ENCODE measurements at places on chromosomes 13 and 19. TPM values are rescaled to one million over a fixed set of nuclear protein-coding genes. Genes with fewer than 3 reads are reported as not detected.

SERP2 gene
- 12.2 TPM for polyA plus RNA-seq

GRIK5 gene
- polyA plus RNA-seq, result 24.1 TPM

SMIM44 gene
- 0.84 TPM for polyA plus RNA-seq

SIGLEC8 gene
- not detected for polyA plus RNA-seq

ZNF486 gene
- polyA plus RNA-seq, result 19.7 TPM

DNA sequence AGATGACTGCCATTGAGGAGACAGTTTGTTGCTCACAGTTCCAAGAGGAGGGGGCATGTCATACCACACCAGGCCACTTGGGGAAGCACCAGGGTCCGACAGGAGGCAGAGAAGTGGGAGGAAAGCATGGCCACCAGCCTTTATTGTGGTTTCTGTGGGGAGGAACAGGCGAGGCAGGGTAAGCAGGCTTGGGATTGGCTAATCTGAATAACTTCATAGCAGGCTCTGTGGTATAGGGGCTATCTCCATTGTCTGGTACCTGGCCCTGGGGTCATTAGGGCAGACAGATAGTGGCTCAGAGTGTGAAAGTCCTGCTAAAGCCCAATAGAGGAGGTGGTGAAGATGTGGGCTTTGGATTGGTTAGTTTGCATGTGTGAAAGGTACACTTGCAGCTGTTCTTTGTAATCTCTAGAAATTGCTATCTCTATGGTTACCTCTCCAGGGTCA is 35.5 kb downstream of the CBY2 start:
- DNase-seq, result no peak

- DNase-seq, result no peak
Measured at GRCh38 chr13:99058527-99059495, 80.9 kb upstream of the DOCK9 start.

DNA sequence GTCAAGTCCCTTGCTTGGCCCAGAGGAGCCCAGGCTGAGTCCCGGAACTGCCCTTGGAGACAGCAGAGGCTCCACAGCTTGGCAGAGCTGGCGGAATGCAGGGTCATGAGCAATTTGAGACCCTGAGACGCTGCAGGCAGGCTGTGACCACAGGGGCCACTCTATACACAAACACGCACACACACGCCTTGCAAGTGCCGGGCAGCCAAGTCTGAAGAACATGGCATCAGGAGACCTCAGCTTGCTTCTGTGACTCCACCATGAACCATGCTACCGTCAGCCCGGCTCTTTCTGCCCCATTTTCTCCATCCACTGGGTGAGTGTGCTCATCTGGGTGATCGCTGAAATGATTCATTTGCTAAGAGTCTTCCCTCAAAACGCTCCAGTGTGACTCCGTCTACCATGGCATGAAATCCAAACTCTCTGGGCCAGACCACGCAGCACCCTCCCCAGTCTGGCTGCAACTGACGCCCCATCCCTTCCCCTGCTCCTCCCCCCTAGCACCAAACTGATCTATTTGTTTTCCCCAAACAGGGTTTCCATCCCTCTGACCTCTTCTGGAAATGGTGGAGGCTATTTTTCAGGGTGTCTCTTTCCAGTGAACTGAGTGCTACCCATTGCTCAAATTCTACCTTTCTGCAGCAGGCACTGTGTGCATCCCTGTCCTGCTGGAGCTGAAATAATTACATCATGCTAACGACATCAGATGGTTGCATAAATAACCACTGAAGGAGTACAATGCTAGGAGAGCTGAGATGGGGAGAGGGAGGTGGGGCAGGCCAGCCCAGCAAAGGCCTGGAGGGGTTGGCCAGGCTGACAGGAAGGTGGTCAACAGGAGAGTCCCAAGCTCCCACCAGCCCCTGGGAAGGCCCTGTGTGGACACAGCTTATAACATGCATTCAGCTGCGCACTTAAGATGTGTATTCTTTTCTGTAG is 3.1 kb downstream of the CARS2 start:
- peak; percentile 57 for DNase-seq

DNA sequence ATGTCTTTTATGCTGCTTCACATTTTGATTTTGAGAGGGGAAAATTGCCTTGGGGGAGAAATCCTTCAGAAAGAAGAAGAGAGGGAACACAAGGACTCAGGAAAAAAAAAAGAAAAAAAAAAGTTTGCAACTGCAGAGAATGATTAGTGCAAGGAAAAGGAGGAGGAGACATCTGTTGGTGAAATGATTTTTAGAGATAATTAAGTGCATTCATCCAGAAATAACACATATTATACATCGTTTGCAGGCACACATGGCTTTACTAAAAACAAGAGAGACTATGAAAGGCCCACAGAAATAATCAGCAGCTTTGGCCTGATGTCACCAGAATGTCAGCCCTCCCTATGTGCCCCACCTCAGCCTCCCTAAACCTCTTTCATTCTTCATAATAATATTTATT is 1058.2 kb downstream of the PCDH9 start:
- DNase-seq, result no peak

- DNase-seq, result no peak
Measured at GRCh38 chr19:44905437-44906160, at the start of gene APOE. TSS of gene APOE (plus strand) at chr19:44905796. CDS start at chr19:44906625, 829 bp downstream.

DNA sequence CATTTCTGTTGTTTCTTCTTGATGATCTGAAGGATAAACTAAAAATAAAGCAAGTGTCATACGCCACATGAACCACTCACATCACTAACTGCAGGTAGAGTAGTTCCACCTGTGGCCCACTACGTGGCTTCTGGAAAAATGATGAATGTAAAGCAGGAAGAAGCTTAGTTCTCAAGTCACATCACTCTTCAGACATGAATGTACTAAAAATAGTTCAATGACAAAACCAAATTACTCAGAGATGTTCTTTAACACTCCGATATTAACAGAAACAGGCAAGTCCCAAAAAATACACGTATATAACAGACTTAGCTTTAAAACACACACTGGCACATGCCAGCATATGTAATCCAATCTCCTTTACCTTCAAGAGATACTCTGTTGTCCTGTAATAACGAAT is 21.6 kb downstream of the RAB20 start:
- no peak for DNase-seq

GRCh38 chr13:67045357-67045756 is 184.8 kb downstream of the PCDH9 start:
- DNase-seq, result no peak

DNA sequence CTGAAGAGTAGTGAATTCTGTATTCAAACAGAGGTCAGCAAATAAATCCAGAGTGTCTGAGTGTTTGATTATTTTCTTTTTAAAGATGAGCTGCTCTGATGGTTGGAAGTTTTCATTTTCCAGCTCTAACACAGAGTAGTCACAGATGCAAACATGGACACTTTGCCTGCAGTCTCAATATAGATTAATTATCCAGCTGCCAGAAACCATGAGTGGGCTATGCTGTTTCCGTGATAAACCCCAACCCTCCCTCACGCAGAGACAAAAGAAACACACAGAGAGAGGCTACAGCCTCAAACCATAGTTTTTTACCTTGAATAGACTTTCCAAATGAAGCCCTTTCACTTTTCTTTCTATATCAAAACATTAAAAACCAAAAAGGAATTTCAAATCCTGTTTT is 884.7 kb downstream of the DIAPH3 start:
- DNase-seq, result no peak

DNA sequence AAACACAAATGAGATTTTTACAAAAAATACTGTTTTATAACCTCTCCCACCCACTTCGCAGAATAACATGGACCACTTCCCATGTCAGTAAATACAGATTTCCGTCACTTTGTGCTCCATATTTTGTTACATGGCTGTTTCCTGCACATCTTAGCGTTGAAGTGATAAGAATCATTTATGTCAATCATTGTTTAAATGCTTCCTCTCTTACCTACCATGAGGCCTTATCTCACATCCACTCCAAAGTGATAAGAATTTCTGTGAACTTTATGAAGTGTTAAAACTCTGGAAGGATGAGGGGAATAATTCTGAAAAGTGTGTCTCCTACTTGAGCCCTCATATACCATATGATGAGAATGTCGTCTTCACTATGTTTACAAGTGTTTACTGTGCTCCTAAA is 36.6 kb upstream of the IL17D start:
- no peak for DNase-seq

GRCh38 chr19:16324384-16325160 is at the start of gene KLF2:
TSS of gene KLF2 (plus strand) at chr19:16324826. CDS start at chr19:16324924, 98 bp downstream.
- DNase-seq, result peak; percentile 88

- no peak for DNase-seq
Measured at GRCh38 chr19:15316498-15316897, 15.8 kb downstream of the BRD4 start.

DNA sequence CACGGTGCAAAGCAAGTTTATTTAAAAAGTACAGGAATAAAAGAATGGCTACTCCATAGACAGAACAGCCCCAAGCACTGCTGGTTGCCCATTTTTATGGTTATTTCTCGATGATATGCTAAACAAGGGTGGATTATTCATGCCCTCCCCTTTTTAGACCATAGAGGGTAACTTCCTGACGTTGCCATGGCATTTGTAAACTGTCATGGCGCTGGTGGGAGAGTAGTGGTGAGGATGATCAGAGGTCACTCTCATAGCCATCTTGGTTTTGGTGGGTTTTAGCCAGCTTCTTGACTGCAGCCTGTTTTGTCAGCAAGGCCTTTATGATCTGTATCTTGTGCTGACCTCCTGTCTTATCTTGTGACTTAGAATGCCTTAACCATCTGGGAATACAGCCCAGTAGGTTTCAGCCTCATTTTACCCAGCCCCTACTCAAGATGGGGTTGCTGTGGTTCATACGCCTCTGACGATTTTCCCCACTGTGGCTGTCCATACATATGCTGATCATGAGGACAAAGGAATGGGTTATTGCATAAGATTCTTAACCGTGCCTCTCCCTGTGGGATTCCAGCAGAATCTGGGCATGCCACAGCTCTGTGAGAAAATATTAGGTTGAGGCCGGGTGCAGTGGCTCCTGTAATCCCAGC is 36.9 kb upstream of the ZNF507 start:
- DNase-seq, result no peak

GRCh38 chr19:33390101-33390907 is 16.8 kb downstream of the CEBPG start:
- DNase-seq, result no peak

GRCh38 chr13:110116072-110116487 is 190.9 kb downstream of the COL4A1 start:
- DNase-seq, result no peak

GRCh38 chr13:113086991-113087922 is 18.3 kb upstream of the F7 start:
- DNase-seq, result no peak

DNA sequence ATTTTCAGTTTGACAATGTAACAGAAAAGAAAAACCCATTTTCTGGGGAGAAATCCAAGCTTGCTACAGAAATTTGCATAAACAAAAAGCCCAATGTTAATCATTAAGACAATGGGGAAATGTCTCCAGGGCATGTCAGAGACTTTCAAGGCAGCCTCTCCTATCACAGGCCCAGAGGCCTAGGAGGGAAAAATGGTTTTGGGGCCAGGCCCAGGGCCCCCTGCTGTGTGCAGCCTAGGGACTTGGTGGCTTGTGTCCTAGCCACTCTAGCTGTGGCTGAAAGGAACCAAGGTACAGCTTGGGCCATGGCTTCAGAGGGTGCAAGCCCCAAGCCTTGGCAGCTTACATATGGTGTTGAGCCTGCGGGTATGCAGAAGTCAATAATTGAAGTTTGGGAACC is 8.0 kb upstream of the TEX30 start:
- no peak for DNase-seq

DNA sequence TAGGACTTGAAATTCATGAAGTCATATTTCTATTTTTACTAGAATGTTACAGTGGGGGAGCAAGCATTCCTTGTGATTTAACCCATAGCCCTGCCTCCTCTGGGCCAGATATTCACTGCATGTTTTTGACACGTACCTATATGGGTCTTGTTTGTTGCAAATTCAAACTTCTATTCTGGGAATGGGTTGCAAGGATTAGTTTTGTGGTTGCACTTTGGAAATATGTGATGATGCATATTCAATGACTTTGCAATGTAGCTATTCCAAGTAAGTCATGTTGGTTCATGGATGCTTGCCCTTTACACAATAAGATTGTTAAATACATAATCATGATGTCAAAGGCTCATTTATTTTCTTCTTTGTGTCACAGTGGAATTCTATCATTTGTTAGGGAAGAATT is 440.8 kb downstream of the TDRD3 start:
- DNase-seq, result peak; percentile 0
